ENCODE measurements at places on chromosomes 12 and 14.

DNA sequence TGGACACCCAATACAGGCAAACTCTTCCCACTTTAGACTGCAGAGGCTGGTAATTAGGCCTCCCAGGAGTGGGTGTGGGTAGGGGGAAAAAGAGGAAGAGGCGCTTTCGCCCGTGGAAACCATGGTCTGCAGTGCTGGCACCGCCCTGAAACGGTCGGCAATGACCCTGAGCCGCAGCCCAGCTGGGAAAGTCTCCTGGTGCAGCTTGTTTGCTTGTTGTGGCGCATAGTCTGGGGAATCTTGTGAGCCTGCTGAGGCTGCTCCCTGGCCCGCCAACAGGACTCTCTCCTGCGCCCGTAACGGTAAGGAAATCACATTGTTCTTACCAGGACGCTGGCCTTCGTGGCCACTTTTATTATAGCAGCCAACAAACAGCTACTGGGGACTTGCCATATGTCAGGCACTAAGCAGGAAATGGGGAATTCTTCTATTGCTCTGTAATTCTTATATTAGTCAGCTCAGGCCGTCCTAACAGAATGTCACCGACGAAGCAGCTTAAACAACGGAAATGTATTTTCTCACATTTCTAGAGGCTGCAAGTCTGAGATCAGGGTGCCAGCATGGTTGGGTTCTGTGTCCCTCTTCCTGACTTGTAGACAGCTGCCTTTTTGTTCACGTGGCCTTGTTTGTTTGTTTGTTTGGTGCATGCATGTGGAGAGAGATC lies 52.5 kb upstream of the RIN3 start:
- peak; percentile 74 for DNase-seq

DNA sequence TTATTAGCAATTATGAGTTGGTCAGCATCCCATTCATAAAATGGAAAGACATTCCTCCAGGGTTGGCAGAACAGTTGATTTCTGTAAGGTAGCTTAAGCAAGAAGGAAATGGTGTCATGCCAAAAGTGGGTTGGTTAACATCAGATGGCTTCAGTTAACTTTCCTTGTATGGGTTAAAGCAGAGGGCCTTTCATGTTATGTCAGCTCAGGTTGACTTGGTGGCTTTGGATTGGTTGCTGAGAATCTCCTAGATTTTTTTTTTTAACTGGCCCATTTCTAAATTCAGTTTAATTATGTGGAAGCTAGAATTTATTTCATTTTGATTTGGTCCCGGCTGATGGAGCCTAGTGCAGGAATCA lies 87.8 kb downstream of the BBS10 start:
- no peak for DNase-seq

GRCh38 chr12:108969622-108970021 lies 51.2 kb downstream of the SVOP start:
- no peak for DNase-seq

GRCh38 chr12:129069886-129070285 lies 216.6 kb downstream of the GLT1D1 start:
- no peak for DNase-seq

- DNase-seq = no peak
These were observed 928 bp downstream of the TBX3 start for GRCh38 chr12:114682785-114683708.

Measured in AG08395 (cell line).